ENCODE measurements at places on chromosomes 4 and X. TPM values are rescaled to one million over a fixed set of nuclear protein-coding genes. Genes with fewer than 3 reads are reported as not detected.

GRCh38 chr4:159191989-159192388 lies 89.1 kb downstream of the RAPGEF2 start:
- DNase-seq: no peak

DNA sequence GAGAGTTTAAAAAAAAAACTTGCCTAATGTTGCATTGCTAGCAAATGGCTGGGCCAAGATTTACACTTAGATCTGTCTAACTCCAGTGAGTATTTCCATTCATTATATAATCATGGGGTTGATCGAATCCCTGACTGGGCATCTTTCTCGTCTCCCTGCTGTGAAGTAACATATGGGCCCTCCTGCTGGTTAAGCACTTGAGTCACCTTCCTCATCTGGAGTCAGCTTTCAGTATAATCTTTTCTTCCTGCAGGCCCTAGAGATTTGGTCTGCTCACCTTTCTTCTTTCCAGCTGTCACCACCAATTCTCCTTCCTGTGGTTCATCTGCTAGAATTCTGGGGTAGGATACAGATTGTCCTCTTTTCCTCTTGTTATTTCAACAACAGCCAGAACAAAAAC lies 41.6 kb downstream of the TIGD2 start:
- no peak for DNase-seq

DNA sequence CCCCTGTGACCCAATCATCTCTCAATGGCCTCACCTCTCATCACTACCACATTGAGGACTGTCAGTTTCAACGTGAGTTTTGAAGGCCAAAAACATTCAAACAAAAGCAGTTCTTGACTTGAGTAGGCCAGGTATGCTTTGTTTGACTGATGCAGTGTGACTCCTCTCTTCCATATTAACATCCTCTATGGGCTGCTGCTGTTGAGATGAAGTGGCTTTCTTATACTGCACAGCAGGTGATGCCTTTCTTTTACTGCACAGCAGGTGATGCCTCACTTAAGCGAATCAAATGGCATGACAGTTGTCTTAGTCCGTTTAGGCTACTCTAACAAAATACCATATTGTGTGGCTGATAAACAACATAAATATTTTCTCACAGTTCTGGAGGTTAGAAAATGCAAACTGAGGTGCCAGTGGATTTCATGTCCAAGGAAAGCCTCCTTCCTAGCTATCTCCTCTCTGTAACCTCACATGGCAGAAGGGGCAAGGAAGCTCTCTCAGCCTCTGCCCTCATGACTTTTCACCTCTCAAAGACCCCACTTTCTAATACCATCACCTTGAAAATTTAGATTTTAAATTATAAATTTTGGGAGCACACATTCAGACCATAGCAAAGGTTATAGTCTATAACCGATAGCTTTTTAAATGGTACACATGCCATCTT lies 2267.9 kb upstream of the AGA start:
- DNase-seq: no peak

DNA sequence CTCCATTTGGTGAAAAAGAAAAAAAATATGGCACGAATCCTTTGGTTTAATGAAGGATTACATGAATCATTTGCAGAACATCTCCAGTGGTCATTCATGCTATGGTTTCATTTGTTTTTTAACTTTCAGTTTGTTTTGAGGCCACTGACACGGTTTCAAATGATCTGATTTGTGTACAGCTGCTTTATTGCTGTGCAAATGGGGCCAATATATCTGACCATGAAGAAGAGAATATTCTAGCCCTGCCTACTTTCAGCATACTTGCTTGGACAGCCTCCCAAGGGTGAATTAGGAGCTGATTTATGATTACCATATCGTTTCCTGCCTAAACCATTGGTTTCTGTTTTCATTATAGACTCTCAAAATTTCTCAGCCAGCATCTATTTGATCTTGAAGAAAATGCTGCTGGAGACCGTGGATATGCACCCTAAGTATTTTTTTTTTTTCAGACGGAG lies 30.7 kb downstream of the SPARCL1 start:
- no peak for DNase-seq

DNA sequence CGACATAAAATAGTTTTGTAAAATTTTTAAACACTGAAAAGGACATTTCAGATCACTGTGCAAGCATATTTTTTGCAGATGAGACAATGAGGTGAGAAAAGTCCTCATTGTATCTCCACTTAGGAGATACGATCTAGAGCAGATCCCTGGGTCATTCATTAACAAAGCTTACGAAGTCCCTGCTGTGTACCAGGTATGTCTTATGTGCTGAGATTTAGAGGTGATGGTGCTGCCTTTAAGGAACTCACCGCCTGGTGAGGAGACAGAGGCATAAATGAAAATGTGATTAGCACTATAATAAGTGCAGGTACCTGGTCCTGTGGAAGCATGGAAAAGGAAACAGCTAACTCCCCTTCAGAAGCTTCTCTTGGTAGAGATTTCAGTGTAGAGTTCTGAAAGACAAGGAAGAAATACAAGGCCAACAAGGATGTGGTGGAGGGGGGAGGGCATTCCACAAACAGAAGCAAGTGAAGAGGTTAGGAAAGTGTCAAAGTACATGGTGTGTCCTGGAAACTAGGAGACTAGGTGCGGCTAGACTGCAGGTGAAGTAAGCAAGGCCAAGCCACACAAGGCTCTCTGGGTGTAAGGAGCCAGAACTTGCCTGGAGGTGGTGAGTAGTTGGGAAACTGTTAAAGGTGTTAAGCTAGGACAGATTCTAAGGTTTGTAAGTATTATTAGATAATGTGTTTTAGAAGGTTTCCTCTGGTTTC lies 1.5 kb upstream of the NDNF start:
- DNase-seq: no peak

- no peak for DNase-seq
Measured at GRCh38 chr4:127211650-127212560, 420.9 kb upstream of the INTU start.

GRCh38 chr4:153440475-153440874 lies 25.7 kb upstream of the TMEM131L start:
- no peak for DNase-seq

DNA sequence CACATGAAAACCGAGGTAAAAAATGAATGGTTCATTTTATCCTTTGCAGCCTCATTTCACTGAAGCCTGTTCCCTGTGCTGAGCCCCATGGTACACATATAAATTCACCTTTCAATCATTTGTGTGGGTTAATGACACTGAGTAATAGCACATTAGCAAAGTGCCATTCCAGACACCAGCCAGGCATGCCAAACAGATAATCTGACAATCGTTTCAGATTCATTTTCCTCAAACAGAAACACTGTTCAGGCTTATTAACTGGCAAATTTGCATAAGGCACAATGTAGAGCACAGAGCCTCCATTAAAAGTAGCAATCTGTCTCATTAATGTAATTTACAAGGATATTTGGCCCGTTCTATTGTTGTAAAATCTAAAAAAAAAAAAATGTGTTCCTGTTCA lies 76.2 kb downstream of the UNC5C start:
- no peak for DNase-seq

GRCh38 chr4:41776466-41776865 lies 27.9 kb upstream of the PHOX2B start:
- no peak for DNase-seq

- no peak for DNase-seq
Measured at GRCh38 chr4:186607490-186607889, 52.1 kb upstream of the MTNR1A start.

GRCh38 chrX:262381-262909 lies 18.7 kb upstream of the PLCXD1 start:
- DNase-seq: no peak

DNA sequence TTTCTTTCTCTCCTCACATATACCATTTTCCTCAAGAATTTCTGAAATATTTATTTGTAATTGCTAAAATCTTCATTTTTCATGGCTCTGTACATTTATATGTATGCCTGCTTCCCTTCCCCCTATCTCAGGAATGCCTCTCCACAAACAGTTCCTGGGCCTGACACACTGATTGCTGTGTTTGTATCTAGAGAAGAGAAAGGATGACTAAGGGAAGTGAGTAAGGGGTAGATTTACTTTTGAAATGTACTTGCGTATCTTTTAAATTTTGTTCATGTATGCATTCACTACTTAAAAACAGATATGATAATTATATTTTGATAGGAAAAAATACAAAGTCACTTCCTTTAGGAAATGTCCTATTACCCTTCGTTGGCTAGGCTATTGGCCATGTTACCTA lies 790.8 kb downstream of the PCDH18 start:
- no peak for DNase-seq

- DNase-seq: no peak
Measured at GRCh38 chr4:112266823-112267222, 18.9 kb downstream of the TIFA start.

DNA sequence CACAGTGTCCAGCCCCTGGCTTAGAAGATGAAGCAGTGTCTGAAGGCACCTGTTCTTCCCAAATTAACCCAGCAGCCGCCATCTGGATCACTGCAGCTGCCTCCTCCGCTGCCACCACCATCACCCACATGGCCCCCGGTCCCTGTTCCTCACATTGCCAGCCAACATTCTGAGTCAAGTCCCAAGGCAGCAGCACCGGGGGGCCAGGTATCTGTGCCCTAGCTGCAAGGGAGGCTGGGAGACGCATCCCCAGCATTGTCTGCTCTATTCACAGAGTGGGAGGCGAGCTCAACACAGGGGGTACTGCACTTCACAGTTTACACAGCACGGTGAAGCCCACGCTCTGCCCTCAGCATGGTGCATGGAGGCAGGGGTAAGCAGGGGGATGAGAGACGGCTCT lies 42.3 kb upstream of the MAN2B2 start:
- no peak for DNase-seq

- DNase-seq: no peak
Measured at GRCh38 chr4:88771883-88772450, 74.3 kb upstream of the NAP1L5 start.

The CSN1S1 gene
- total RNA-seq: not detected

The GLRA3 gene
- total RNA-seq: not detected

The XAGE1A gene
- total RNA-seq: not detected

The SLITRK4 gene
- total RNA-seq: not detected

The FATE1 gene
- not detected for total RNA-seq

The GUCY1B1 gene
- 0.60 TPM for total RNA-seq

The PLP2 gene
- total RNA-seq: 143 TPM

The AMTN gene
- total RNA-seq: not detected

The FAM114A1 gene
- 0.81 TPM for total RNA-seq

The PACRGL gene
- 13.1 TPM for total RNA-seq

The COL25A1 gene
- total RNA-seq: not detected

The ZFP92 gene
- 0.74 TPM for total RNA-seq

The TMPRSS11D gene
- total RNA-seq: not detected

The FRMPD4 gene
- not detected for total RNA-seq
